Glomerular endothelial cell (primary cell): ENCODE measurements at places on chromosomes 7 and 10. TPM values are rescaled to one million over a fixed set of nuclear protein-coding genes. Genes with fewer than 3 reads are reported as not detected.

The MMP21 gene
- total RNA-seq, result 0.53 TPM in 1 of 2 replicates, not detected in the other

The ZFYVE27 gene
- total RNA-seq, result 11.4 and 22.6 TPM in 2 replicates

The PRKAG2 gene
- total RNA-seq, result 25.4 and 36.3 TPM in 2 replicates

The TUBB8 gene
- total RNA-seq, result not detected in 2 replicates

The SKIDA1 gene
- 0.34 and 1.2 TPM in 2 replicates for total RNA-seq

The PPP1R3C gene
- 0.87 and 1.3 TPM in 2 replicates for total RNA-seq

The PTN gene
- 1.9 and 2.3 TPM in 2 replicates for total RNA-seq

The PAPOLB gene
- not detected in 2 replicates for total RNA-seq

The MRLN gene
- total RNA-seq, result not detected in 2 replicates

The LHFPL3 gene
- not detected in 2 replicates for total RNA-seq

The AP1S1 gene
- 143 and 246 TPM in 2 replicates for total RNA-seq

The IRF5 gene
- 0.73 TPM in 1 of 2 replicates, not detected in the other for total RNA-seq

The PRLHR gene
- not detected in 2 replicates for total RNA-seq

The SLC13A1 gene
- not detected in 2 replicates for total RNA-seq

The ACADSB gene
- total RNA-seq, result 4.4 and 4.7 TPM in 2 replicates

The ADRB1 gene
- 0.05 and 0.93 TPM in 2 replicates for total RNA-seq

The SPDYE8 gene
- total RNA-seq, result not detected in 2 replicates

The GDF2 gene
- total RNA-seq, result not detected in 2 replicates

The SUN3 gene
- 0.64 TPM in 1 of 2 replicates, not detected in the other for total RNA-seq

The SLC29A3 gene
- total RNA-seq, result 3.1 and 6.2 TPM in 2 replicates

The SEMA3D gene
- 0.68 and 1.5 TPM in 2 replicates for total RNA-seq

The TAS2R5 gene
- total RNA-seq, result 0.34 and 1.1 TPM in 2 replicates

The ITIH5 gene
- 0.05 and 0.35 TPM in 2 replicates for total RNA-seq

The CADPS2 gene
- 12.4 and 13.8 TPM in 2 replicates for total RNA-seq

The TMEM196 gene
- total RNA-seq, result not detected in 2 replicates

The DCLRE1A gene
- 2.9 and 3.7 TPM in 2 replicates for total RNA-seq

The RNLS gene
- 1.5 and 5.9 TPM in 2 replicates for total RNA-seq

The SPDYE16 gene
- total RNA-seq, result 0.24 TPM in 1 of 2 replicates, not detected in the other

The DPYSL4 gene
- 42.2 and 42.6 TPM in 2 replicates for total RNA-seq

The EBF3 gene
- total RNA-seq, result 2.0 TPM in 1 of 2 replicates, not detected in the other

The TRPV6 gene
- total RNA-seq, result not detected in 2 replicates

The ACTA2 gene
- total RNA-seq, result 62.1 and 106 TPM in 2 replicates

The HOGA1 gene
- 0.12 and 0.15 TPM in 2 replicates for total RNA-seq
